ENCODE measurements at places on chromosomes 5 and 9.
A peak's percentile ranks its signal among the peaks of the same experiment; 100 is the strongest.

GRCh38 chr5:59236448-59236847 lies 653.6 kb downstream of the RAB3C start:
- no peak for DNase-seq

DNA sequence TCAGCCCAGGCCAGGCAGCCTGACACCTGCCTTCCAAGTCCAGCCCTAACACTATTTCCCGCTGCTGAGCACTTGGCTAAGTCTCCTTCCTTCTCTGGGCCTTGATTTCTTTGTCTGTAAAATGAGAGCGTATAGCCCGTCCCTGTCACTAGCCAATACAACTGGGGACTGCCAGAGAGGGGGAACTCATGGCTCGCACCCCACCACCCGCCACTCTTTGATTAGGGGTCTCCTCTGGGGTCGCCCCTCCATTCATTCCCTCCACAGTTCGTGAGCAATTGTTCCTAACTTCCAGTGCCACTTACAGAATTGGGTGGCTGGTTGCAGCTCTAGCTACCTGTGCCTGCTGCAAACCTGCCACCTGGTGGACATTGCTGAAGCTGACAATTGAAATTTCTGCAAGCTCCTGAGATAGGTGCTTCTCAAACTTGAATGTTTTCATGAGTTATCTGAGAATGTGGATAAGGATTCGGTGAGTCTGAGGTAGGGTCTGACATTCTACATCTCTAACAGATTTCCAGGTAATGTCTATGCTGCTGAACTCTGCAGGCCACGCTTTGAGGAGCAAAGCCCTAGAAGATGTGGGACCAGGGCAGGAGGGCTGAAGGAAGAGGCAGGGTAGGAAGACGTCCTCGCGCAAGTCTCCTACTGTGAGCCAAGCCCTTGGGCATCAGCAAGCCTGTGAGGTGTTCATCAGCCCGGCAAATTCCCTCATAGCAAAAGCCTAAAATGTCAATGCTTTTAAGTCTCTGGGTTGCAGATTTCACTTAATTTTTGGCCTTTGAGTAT lies 13.3 kb upstream of the RECK start:
- DNase-seq = peak; percentile 48

- DNase-seq = no peak
Observed at GRCh38 chr9:97441729-97442128, 29.8 kb downstream of the TDRD7 start.

GRCh38 chr9:132726576-132727130 lies 56.4 kb downstream of the GTF3C4 start:
- DNase-seq = no peak

GRCh38 chr9:36039696-36040095 lies 3.0 kb downstream of the RECK start:
- DNase-seq = no peak

DNA sequence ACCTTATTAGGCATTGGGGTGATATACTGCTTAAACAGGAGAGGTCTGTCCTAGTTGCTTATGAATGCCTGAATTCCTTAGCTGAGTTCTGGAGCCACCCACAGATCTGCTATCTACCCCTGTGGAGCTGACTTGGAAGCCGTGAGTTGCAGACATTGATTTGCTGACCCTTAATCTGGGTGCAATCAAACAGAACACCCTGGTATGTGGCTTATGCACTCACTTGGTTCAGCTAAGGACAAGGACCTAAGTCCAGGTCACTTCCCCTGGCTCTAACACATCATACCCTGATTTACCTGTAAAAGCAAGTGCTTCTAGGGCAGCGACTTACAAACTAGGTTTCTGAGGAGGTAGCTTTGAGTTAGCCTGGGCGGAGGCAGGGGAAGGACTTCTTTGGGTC lies 41.6 kb upstream of the TLR4 start:
- no peak for DNase-seq

- no peak for DNase-seq
Observed at GRCh38 chr5:152007653-152008335, 83.1 kb upstream of the GLRA1 start.

DNA sequence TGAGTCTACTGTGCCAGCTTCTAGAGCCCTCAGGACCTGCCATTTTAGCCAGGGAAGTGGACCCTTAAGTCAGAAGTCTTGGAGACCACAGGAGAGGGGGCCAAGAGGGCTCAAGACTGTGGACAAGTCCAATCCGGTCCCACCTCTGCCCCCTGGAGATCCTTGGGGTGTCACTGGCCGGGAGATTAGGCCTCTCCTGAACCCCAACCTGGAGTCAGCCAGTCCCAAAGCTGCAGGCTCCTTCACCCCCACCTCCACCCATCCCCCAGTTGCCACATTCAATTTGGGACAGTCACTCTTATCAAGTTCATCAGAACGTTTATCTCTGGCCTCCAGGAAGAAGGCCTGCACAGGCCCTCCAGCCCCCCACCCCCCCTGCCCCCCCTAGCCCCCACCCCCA lies 290 bp downstream of the SLC23A1 start:
- DNase-seq = no peak

DNA sequence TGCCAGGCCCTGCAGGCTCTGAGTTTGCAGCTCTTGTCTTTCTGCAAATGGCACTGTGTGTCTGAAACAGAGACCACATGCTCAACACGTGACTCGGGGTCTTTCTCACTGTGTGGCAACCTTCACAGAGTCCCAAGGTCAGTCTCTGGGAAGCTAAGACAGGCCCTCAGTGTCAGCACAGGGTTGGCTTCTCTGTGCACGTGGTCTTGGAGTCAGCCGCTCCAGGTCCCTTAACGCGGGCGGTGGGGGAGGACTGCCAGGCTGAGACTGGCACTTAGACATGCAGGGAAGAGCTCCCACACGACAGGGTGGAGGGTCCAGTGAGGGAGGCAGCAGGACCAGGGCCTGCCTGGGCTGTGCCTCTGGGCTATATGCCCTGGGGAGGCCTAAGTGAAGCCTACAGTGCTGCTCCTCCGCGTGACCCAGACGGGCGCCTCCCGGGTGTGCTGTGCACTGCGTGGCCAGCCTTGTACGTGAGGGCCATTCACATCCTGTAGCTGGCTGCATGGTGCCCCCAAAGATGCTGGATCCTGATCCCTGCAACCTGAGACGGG lies 76.8 kb downstream of the ADAMTS2 start:
- DNase-seq = no peak

- DNase-seq = no peak
Observed at GRCh38 chr5:78300464-78301045, 6.1 kb upstream of the AP3B1 start.

DNA sequence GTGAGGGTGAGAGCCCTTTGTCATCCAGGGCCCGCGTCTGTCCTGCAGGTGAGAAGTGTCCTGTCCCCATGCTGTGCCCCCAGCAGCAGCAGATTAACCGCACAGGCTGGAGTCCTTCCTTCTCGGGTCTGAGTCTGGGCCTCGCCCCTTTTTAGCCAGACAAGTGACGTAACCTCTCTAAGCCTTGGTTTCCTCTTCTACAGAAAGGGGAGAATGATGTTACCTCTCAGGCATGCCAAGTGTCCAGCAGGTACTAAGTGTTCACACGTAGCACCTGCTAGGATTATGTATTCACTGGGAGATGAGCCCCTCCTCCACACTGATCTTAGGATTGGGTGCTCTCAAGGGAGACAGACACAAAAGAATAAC lies 6.9 kb downstream of the NEURL1B start:
- no peak for DNase-seq

- DNase-seq = no peak
Observed at GRCh38 chr5:64506567-64507263, 900 bp downstream of the RGS7BP start.

GRCh38 chr9:2241461-2241835 lies 226.3 kb downstream of the SMARCA2 start:
- DNase-seq = no peak

DNA sequence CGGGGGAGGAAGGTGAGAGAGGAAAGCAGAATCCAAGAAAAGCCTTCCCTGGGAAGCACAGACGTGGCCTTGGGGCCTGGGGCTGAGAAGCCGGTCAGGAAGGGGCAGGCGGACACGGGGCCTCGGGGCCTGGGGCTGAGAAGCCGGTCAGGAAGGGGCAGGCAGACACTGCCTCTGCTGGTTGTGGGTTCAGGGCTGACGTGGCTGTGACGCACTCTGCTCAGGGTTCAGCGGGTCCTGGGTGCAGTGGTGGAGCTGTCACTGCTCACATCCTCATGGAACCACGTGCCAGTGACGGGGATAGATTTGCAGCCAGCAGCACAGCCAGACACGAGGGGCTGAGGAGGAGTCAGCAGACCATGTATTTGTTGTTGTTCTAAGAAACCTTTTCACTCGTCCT lies 12.8 kb downstream of the PAEP start:
- no peak for DNase-seq

- DNase-seq = no peak
Observed at GRCh38 chr5:115532517-115532916, 12.1 kb downstream of the FEM1C start.

DNA sequence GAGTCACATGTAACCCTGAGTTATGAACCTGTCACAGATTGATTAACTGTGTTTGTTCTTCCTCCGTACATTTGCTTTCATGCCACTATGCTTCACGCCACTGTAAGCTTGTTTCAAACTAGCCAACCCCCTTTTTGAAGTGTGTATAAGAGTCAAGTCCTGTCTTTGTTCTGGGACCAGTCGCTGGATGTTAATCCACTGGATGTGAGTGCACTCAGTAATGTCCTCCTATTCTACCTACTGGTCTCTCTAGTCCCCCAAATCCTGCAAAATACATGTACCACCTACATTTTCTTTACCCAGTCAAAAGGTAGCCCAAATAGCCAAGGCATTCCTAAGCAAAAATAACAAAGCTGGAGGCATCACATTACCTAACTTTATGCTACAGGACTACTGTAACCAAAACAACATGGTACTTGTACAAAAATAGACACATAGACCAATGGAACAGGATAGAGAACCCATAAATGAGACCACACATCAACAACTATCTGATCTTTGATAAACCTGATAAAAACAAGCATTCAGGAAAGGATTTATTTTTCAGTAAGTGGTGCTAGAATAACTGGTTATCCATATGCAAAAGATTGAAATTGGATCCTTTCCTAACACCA lies 1139.1 kb upstream of the SEMA6A start:
- no peak for DNase-seq

GRCh38 chr5:176594554-176594953 lies 15.4 kb downstream of the GPRIN1 start:
- no peak for DNase-seq

DNA sequence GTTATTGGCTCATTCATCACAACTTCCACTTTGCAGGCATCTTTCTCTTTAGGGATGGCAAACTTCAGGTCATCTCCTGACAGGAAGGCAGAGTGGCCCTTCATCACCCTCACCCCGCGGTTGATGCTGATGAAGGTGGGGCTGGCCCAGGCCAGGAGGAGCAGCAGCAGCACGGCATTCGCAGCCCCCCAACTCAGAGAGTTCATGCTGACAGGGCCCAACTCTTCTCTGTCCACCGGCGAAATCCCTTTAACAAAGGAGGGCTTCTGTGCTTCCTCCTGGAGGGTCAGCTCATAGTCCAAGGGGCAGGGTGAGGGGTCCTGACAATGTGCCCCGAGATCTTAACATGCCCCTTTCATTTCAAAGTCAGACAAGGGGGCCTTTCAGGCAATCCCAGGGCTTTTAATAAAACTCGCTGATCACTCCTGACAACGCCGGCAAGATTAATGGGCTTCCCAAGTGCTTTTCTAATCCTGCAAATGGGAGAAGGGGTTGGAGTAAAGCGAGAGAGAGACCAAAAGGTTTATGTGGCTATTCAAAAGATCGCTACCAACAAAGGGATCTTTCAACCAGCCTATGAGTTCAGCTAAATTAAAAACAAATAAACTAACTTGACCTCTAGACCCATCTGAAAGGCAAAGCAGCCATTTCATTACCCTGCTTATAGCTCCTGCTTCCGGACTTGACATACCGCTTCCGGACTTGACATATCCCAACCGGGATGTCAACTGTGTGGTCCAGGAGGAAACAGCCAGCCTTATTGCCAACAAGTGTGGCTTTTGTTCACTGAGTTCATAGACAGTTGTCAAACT lies 41.2 kb downstream of the FREM1 start:
- DNase-seq = no peak

- no peak for DNase-seq
Observed at GRCh38 chr9:92509050-92509449, 26.7 kb downstream of the ECM2 start.

GRCh38 chr5:64883912-64884311 lies 115.2 kb downstream of the CWC27 start:
- DNase-seq = no peak

DNA sequence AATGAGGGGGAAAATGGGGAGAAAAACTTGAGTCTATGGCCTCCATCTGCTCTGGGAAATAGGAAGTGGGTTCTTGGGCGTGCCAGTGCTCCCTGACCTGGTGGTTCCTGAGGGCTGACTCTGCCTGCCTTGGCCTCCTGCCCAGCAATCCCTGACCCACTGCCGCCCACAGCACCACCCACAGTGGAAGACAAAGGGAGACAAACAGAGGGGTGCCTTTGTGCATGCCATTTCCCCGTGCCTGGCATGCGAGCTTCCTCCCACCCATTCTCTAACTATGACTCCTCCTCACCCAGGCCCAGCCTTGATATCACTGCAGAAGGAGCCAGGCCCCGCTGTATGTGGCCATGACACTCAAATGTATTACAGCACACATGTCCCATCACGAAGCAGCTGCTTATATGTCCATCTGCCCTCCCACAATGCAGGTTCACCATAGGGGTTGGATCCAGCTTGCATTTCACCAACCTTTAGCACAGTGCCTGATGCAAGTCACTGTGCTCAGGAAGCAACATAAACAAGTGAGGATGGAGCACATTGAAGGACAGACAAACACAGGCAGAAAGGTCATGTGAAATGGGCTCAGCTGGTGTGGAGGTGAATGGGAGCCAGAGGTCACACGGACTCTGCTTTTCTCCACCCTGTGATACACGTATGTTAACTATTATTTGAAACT lies 84.4 kb downstream of the ADRB2 start:
- no peak for DNase-seq

DNA sequence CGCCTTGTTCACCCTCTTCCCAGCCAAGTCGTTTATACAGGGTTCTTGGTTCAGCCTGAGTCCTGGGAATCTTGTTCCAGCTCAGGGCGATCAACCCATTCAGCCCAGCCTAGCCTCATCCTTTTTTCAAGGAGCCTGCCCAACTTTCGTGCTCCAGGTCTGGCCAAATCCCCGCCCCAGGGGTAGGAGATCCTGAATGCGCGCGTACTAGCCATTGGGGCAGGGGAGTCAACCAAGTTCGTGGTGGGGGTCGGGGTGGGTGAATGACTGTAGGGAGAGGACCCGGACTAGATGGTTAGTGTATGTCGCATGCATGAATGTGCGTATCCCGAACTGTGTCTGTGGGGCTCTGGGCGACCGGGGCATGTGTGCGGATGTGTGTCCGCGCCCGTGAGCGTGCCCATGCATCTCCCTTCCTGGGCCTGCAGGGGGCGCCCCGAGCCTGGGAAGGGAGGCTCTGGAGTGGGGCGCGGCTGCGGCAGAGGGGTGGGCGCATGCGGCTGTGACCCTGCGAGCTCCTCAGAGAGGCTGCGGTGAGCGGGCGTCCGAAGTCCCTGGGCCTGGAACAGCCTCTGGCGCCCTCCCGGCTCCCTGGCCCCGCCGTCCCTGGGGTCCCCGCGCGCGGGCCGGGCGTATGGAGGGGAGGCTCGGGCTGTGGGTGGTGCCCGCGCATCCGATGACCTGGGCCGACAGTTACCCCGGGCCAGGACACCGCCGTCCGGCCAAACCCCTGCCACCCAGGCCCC lies 8.7 kb downstream of the CCL21 start:
- peak; percentile 62 for DNase-seq

GRCh38 chr9:20604562-20604961 lies 17.7 kb downstream of the MLLT3 start:
- no peak for DNase-seq
